ENCODE measurements at places on chromosomes 6 and 20. TPM values are rescaled to one million over a fixed set of nuclear protein-coding genes. Genes with fewer than 3 reads are reported as not detected.

The MYB gene
- 14.6 TPM for total RNA-seq

The SLC16A10 gene
- 6.6 TPM for total RNA-seq

The ULBP3 gene
- not detected for total RNA-seq

The CFB gene
- 0.74 TPM for total RNA-seq

The CTCFL gene
- not detected for total RNA-seq

The BTNL2 gene
- not detected for total RNA-seq
